ENCODE measurements at places on chromosomes 4 and X.

- no peak for DNase-seq
Observed at GRCh38 chr4:187390646-187391045, 604.9 kb upstream of the ZFP42 start.

DNA sequence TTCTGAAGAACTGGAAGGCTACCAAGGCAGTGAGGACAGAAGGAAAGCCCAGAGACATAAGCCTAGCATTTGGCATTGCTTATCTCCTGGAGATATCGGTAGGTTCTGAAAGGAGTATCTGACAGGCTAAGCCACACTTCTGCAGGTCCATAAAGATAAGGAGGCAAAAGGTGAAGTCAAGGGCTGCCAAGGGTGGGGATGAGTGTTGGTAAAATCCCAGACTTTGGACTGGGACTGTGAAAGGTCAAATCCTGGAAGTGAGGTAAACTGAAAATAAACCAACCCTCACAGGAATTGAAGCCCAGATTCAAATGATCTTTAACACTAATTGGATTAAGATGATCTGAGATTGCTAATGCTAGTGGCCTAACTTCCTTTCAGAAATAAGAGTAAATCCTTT is 27.4 kb downstream of the GK start:
- DNase-seq, result no peak

DNA sequence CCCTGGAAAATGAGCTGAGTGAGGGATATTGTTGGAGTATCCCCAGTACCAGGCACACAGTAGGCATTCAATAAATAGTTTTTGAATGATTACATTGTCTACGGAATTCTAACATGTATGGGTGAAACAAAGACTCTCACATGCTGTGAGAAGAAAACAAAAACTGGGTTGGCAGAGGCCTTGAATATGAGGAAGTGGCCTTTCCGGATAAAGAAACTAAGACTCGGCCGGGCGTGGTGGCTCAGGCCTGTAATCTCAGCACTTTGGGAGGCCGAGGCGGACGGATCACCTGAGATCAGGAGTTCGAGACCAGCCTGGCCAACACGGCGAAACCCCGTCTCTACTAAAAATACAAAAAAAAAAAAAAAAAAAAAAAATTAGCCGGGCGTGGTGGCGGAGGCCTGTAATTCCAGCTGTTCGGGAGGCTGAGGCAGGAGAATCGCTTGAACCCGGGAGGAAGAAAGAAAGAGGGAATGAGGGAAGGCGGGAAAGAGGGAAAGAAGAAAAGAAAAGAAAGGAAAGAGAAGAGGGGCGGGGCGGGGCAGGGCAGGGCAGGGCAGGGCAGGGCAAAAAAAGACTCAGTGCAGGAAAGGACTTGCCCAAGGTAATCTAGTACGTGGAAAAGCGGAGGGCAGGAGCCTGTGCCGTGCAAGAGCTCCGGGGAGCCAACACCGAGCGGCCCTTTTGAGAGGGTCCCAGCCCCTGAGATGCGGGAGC is 689 bp upstream of the TMA16 start:
- DNase-seq, result no peak

DNA sequence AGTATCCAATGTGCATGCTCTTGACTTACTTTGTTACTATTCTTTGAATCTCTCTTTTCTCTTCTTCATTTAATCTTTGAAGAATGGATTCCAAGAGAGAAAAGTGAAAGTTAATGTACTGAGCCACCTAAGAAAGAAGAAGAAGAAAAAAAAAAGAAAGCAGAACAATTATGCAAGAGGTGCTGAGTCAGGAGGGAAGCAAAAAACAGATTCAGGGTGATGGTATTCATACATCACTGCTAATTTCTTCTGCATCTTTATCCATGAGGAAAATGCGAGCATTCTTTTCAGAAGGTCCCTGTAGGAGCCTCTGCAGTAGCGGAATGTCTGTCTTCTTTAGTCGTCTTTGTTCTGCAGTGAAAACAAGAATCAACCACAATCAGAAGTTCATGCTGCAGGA is 43.9 kb downstream of the RASSF6 start:
- no peak for DNase-seq

GRCh38 chr4:123995936-123996335 is 599.3 kb downstream of the SPRY1 start:
- DNase-seq, result no peak

DNA sequence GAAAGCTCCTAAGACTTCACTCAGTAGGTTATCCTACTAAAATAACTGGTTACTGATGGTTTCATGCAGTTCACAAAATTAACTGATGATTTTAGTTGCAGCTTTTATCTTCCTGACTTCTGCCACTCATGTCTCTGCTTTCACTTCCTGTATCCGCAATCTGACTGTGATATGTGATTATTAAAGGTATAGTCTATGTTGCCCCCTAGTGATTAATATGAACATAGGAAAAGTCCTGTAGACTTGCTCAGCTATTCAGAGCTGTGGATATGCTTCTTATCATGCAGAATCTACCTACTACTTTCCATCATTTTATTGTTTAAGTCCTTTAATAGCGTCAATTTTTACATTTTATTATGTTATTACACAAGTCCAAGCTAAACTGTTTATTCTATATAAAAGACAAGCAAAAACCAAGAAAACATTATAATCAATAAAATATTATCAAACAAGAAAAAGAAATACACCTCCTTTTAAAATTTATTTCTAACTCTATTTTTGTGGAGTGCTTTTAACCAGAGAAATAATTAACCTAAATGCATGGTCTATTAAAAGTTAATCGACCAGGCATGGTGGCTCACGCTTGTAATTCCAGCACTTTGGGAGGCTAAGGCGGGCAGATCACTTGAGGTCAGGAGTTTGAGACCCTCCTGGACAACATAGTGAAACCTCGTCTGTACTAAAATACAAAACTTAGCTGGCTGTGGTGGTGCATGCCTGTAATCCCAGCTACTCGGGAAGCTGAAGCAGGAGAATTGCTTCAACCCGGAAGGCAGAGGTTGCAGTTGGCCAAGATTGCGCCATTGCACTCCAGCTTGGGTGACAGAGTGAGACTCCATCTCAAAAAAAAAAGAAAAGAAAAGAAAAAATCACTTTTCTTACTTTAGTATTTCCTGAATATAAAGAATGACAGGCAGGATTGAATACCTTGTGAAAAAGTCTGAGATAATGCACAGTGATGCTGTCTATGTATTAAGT is 40.4 kb upstream of the TLR2 start:
- no peak for DNase-seq

DNA sequence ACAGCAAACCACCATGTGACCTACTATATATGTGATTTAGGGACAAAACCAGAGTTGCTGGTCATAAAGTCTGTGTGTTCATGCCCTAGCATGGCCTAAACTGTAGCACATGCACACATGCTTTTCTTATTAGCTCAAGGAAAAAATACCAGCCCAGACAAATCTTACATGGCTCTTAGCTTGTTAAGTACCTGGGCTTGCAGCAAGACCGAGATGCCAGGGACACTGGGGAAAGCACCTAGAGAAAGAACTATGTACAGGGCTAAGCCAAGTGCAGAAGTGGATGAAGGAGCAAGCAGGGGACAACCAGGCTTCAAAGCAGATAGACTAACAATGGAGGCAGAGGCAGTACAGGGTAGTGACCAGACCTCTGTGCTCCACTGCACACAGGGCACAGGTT is 3.4 kb upstream of the GABRE start:
- DNase-seq, result no peak

- no peak for DNase-seq
Observed at GRCh38 chr4:76001700-76002099, 5.6 kb downstream of the CXCL9 start.

- DNase-seq, result no peak
Observed at GRCh38 chr4:105780176-105780575, 71.6 kb downstream of the GSTCD start.

DNA sequence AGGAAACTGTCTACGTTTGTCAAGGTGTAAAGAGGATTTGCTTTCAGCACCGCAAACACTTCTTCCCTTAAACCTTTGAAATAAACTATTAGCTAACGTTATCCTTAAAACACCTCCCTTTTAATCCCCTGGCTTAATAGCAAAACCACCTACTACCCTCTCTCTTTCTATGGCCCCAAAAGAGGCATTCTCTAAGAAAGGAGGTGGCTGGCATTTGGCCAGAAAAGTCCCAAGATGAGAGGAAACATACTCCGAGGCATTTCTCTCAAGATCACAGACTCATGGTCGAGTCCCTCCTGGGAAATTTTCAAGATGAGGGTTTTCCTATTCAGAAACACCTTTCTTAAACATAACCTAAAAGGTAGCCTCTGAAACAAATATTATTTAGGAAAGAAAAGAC is 60.6 kb upstream of the VCX3B start:
- no peak for DNase-seq

DNA sequence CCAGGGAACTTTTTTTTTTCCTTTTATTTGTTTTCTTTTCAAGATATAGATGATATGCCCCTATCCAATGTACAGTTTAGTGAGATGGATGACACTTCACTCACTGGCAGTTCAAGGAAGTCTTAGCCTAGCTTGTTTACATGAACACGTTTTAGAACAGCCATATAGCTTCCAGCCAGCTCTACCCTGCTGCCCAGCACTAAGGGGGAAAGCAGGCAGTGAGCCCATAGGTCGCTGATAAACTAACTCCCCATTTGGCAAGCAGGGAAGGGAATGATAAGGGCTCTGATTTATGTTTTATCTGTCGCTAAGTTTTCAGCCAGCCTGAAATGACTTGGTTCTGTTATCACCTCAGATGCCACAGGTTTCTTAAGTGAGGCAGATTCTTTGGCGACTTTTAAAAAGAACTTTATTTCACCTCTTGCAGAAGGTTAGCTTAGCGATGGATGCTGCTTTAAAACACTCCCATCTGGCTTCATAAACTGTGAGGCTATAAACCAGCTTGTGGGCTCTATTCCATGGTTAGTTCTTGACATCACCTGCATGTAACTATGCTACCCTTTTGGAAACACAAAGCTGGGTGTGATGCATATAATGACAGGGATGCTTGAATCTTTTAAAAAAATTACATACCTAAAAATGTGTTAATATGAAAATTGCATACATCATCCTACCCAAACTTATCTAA is 348.4 kb downstream of the FBXO8 start:
- no peak for DNase-seq

DNA sequence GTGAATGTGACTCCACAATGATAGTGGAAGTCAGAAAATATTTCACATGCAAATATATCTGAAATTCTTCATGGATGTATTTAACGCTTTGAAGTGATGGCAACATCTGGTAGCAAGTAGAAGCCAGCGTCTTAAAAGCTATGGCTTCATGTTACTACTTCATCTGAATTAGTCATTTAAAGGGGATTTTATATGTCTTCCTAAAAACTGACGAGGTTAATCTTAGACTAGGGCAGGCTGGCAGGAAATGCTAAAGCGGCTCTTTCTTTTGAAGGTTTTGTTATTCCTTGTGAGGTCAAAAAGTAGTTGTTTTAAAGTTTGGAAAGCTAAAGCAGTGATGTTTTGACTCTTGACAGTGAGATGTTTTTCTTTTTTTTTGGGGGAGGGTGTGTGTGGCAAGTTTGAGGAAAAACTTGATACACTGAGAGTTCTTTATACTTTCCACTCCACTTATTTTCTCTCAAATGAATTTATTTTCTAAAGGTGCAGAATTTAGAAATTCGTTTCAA is 22.6 kb downstream of the PLS3 start:
- no peak for DNase-seq

DNA sequence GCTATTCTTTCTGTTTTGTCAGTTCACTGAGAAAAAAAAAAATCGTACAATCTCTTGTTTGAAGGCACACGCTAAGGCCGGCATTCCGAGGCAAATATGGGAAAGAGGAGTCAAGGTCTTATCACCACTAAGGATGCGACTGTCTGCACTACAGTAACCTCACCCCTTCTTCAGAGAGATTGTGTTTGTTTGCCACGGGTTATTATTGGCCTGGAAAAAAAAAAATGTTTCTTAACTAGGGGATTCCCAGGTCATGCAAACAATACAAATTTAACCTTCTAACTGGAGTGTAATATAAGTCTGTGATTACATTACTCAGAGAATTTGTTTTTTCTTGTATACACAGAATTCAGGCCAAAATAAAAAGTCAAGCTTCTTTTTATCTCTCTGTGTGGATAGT is 168.3 kb downstream of the TMA16 start:
- DNase-seq, result no peak

DNA sequence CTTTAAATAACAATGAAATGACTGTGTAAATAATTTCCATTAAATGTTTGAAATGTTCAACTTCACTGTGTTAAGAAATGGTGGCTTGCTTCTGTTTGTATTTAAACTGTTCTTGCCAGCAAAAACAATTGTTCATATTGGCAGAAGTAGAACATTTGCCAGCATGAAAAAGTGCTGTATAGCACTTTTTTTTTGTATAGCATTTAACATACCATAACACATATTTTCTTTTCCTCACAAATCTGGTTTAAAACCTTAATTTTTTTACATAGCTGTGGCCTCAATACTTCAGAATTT is 94.1 kb downstream of the COX18 start:
- no peak for DNase-seq

DNA sequence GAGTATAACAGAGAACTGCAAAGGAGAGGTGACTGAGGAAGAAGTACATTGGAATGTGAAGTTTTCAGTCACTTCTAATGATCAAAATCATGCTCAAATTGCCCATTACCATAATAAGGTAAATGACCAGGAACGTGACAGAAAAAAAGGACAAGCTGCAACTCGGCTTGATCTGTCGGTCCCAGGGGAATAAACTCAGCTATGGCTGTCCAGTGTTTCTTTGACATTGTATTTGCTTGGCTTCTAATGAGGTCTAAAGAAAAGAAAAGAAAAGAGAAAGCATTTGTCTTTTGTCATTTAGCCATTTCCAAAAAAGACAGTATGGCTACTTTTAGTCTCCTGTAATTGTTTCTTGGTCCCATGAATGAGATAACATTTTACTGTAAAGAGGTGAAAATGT is 25.2 kb downstream of the PHOX2B start:
- no peak for DNase-seq

All from head of caudate nucleus (tissue), 42 donors.